ENCODE measurements at places on chromosomes 2 and 18. TPM values are rescaled to one million over a fixed set of nuclear protein-coding genes. Genes with fewer than 3 reads are reported as not detected.
A peak's percentile ranks its signal among the peaks of the same experiment; 100 is the strongest.

DNA sequence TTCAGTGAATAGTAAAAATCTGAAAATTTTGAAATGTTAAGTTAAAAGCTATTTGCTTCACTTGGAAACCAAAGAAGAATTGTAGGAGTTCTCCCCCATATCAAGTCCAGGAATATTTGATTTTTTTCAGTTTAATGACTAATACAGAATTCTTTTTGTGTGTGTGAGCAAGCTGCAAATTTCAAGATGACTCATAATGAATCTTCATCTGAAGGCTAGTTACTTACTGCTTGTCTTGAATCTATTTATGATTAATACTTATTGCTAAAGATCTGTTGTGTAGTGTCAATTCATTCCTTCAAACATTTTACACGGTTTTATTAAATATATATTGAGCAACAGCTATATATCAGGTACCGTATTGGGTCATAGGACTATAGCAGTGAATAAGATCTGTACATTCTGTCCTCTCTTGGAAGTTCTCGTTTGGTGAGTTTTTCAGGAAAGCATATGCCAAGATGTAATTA lies 47.8 kb upstream of the CAVIN2 start:
- H3K27me3 ChIP-seq: no peaks in the 10 kb centered on the region
- H3K4me1 ChIP-seq: no peaks in the 10 kb centered on the region
- no peak overlapping the region for H3K27ac ChIP-seq
- DNase-seq: no peak
- no peaks in the 10 kb centered on the region for H3K36me3 ChIP-seq
- H3K4me3 ChIP-seq: no peak overlapping the region

DNA sequence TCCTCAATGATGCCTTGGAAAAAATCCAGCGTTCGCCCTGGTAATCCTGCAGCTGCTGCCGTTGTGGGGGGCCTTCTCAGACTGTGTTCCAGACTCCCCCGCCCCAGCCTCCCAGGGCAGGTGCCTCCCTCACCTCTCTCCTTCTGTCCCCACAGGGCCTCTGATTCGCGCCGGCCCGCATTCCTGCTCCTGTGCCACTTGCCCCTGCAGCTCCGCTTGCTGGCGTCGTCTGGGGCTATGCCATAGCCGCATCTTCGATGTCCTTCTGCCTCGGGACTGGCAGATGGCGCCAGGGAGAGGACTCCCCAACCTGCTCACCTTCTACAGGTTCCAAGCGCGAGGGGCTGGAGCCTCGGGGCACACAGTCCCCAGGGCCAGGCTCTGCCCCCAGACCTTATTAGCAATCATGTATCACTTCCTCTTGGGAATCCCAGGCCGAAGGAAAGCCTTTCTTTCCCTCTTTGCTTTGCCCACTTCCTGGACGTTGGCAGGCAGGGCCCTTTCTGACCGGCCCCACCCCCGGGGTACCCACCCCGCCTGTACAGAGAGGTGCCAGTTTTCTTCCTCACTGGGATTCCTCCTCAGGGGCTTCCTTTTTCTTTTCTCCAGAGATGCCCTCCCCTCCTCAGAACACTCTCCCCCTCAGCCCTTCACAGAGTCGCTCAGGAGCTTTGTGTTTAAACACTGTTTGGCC lies 4.4 kb downstream of the SPATA3 start:
- H3K27me3 ChIP-seq: peaks cover 51% of the 10 kb centered on the region
- no peaks in the 10 kb centered on the region for H3K36me3 ChIP-seq
- DNase-seq: no peak
- H3K4me1 ChIP-seq: no peaks in the 10 kb centered on the region
- no peak overlapping the region for H3K27ac ChIP-seq
- H3K4me3 ChIP-seq: no peak overlapping the region

- H3K27me3 ChIP-seq: no peaks in the 10 kb centered on the region
- no peak overlapping the region for H3K4me3 ChIP-seq
- H3K36me3 ChIP-seq: no peaks in the 10 kb centered on the region
- no peak overlapping the region for H3K27ac ChIP-seq
- no peak for DNase-seq
These were observed 52.5 kb downstream of the KCNE4 start for GRCh38 chr2:223104336-223105132.

DQX1 gene
- not detected for total RNA-seq

ARHGEF33 gene
- 0.54 TPM for total RNA-seq

DNA sequence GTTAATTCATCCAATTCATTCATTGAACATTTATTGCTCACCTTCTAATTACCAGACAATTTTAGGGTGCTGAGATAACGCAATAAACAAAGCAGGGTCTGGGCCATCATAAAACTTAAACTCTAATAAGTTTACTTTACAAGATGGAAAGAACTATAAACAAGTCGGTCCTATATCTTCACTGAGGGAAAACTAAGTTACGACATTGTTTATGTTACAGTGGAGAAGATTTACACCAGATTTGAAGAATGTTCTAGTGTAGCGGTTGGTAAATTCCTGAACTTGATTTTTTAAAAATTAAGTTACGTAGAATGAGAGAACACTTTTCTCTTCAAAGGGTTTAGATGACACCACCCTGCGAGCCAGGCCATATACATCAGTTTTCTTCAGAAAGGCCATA lies 20.7 kb upstream of the FRZB start:
- no peaks in the 10 kb centered on the region for H3K27me3 ChIP-seq
- DNase-seq: no peak
- no peak overlapping the region for H3K4me3 ChIP-seq
- H3K4me1 ChIP-seq: no peaks in the 10 kb centered on the region
- no peak overlapping the region for H3K27ac ChIP-seq

SFT2D3 gene
- 3.0 TPM for total RNA-seq

- no peak overlapping the region for H3K27ac ChIP-seq
- peak overlapping the region; percentile 13 for H3K4me3 ChIP-seq
- H3K4me1 ChIP-seq: peaks cover 33% of the 10 kb centered on the region
- peaks cover 76% of the 10 kb centered on the region for H3K27me3 ChIP-seq
- no peaks in the 10 kb centered on the region for H3K36me3 ChIP-seq
- no peak for DNase-seq
These were observed 11.3 kb upstream of the GBX2 start for GRCh38 chr2:236179236-236180075.

DNA sequence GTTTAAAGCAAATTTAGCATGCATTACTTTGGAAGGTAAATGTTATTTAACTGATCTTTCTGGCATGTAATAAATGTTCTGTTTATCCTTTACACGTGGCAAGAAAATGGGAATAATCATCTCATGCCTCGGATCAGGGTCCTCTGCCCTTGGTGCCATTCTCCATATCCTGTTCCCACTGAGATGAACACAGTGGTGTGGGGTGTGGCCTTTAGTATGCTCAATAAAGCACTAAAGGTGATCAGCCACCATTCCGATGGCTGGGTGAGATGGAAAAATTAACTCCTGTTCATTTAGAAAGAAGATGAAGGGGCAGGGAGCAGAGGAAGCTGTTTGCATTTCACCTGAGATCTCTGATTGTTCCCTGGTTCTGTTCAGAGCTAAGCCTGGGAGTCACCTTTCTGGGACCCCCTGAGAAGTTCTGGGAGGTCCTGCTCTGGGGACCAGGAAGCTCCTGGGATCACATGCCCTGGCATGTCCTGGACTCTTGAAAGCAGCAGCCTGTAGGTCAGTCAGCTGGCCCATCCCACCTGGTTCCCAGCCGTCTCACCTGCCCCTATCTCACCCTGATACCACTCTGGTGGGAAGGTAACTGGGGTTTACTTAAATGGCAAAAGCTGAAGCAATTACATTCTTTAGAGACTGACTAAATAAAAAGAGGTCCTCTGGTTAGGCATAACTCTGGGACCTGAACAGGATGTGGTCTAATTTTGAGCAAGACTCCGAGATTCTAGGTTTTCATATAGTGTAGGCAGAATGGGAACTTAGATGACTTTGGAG lies 288.9 kb upstream of the EPAS1 start:
- no peak overlapping the region for H3K4me3 ChIP-seq
- H3K27me3 ChIP-seq: no peaks in the 10 kb centered on the region
- H3K36me3 ChIP-seq: no peaks in the 10 kb centered on the region
- no peak for DNase-seq
- H3K27ac ChIP-seq: no peak overlapping the region

GRCh38 chr2:33526132-33526531 lies 49.7 kb downstream of the RASGRP3 start:
- H3K27ac ChIP-seq: no peak overlapping the region
- no peak for DNase-seq
- peaks cover 12% of the 10 kb centered on the region for H3K4me1 ChIP-seq
- H3K27me3 ChIP-seq: no peaks in the 10 kb centered on the region
- H3K36me3 ChIP-seq: no peaks in the 10 kb centered on the region
- H3K4me3 ChIP-seq: no peak overlapping the region

DSG1 gene
- total RNA-seq: 1.8 TPM

GRCh38 chr2:20424300-20425290 lies 22.3 kb upstream of the RHOB start:
- peaks cover 30% of the 10 kb centered on the region for H3K4me1 ChIP-seq
- no peak overlapping the region for H3K27ac ChIP-seq
- no peaks in the 10 kb centered on the region for H3K36me3 ChIP-seq
- DNase-seq: peak; percentile 55

MARCHF4 gene
- 0.40 TPM for total RNA-seq

- no peaks in the 10 kb centered on the region for H3K36me3 ChIP-seq
- peak overlapping the region; percentile 53 for H3K27ac ChIP-seq
- peak; percentile 41 for DNase-seq
- peaks cover 20% of the 10 kb centered on the region for H3K4me1 ChIP-seq
- H3K4me3 ChIP-seq: no peak overlapping the region
These were observed 117.3 kb upstream of the SEC11C start for GRCh38 chr18:59022167-59022945.

GPR45 gene
- total RNA-seq: not detected

- DNase-seq: no peak
- no peaks in the 10 kb centered on the region for H3K4me1 ChIP-seq
- no peaks in the 10 kb centered on the region for H3K36me3 ChIP-seq
- no peak overlapping the region for H3K27ac ChIP-seq
- H3K27me3 ChIP-seq: no peaks in the 10 kb centered on the region
These were observed 25.8 kb downstream of the SANBR start for GRCh38 chr2:61091485-61091884.

LIMS3 gene
- total RNA-seq: 7.0 TPM

DNA sequence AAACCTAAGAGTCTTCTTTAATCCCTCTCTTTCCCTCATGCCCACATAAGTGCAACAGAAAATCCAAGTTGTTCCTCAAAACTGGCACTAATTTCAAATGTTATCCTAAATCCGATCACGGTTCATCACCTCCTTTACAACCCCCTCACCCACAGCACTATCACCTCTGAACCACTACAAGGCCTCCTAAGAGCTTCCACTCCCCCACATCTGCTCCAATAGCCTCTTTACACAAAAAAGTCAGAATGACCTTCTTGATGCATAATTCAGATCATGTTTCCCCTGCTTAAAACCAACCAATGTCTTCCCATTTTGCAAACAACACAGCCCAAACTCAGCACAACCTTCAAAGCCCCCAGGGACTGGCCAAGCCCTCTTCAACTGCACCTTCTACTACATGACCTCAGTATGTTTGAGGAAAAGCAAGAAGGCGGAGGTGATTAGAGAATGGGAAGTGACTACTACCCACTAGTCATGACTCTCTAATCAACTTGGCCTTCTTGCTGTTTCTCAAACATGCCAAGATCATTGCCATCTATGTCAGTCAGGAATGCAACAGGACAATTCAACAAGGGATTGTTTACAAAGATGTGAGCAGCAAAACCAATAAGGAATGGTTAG lies 34.6 kb upstream of the GCC2 start:
- H3K4me1 ChIP-seq: no peaks in the 10 kb centered on the region
- no peak overlapping the region for H3K27ac ChIP-seq
- DNase-seq: no peak
- H3K4me3 ChIP-seq: no peak overlapping the region
- no peaks in the 10 kb centered on the region for H3K36me3 ChIP-seq
- H3K27me3 ChIP-seq: no peaks in the 10 kb centered on the region

DNA sequence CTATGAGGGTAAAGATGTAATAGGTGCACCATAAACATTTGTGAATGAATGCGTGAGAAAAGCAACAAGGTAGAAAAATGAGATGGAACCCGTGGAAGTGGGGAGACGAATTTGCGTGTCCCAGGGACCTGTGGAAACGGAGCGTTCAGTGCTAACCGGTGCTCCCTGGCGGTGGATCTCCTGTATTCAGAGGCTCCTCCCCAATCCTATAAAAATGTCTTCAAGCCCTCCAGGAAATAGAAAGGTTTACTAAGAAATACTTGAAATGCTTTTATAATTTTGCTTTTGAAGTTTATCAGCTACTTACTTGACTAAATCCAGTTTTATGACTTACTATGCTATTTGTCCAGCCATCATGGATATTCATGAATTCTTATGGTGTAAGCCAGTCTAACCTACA lies 62.8 kb upstream of the RBM44 start:
- H3K4me3 ChIP-seq: no peak overlapping the region
- H3K4me1 ChIP-seq: peaks cover 100% of the 10 kb centered on the region
- DNase-seq: no peak
- no peaks in the 10 kb centered on the region for H3K36me3 ChIP-seq
- H3K27me3 ChIP-seq: no peaks in the 10 kb centered on the region

DNA sequence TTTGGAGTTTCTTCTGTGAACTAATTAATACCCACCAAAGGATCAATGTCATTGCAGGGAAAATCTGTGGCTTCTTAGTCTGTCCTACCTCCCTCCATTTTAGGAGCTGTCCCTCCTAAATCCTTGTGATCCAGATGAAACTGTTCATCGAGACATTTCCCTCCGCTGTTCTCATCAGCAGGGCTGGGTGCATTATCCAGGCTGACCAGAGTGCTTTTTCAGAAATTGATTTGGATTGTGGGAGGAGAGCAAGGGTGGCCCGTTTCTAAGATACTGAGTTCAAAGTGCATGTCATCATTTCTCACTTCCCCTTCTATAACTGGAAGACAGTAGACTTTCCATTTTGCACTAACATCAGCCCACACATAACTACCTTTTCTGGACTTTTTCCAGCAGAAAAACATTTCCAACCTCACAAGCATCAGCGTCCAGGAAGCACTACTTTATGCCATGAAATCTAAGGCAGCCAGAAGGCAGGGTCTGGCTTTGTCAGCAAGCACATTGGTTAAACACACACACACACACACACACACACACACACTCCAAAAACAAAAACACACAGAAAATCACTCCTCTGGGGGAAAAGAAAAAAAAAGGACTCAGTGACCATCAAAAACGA lies 94.1 kb downstream of the ANKRD44 start:
- DNase-seq: no peak
- H3K4me3 ChIP-seq: peak overlapping the region; percentile 19
- H3K4me1 ChIP-seq: peaks cover 44% of the 10 kb centered on the region
- no peaks in the 10 kb centered on the region for H3K36me3 ChIP-seq
- H3K27ac ChIP-seq: peak overlapping the region; percentile 36

DNA sequence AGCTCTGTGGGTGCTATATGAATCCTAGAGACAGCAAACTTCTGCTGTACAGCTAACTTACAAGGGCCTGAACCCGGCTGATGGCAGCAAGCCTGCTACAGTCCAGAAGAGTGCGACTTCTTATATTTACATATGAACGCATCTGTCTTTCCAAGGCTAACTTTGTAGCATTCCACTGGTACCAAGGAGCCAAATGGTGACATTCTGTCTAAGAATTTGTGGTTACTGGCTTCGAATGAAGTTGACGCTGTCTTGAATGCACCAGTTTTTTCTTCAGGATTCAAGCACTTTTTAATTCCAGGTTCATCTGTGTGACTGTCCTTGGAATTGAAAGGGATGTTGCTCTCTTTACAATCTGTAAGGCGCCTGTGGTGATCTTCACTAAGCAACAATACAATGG lies 42.4 kb downstream of the THUMPD2 start:
- peaks cover 82% of the 10 kb centered on the region for H3K36me3 ChIP-seq
- H3K27me3 ChIP-seq: no peaks in the 10 kb centered on the region
- H3K4me3 ChIP-seq: no peak overlapping the region
- H3K4me1 ChIP-seq: peaks cover 12% of the 10 kb centered on the region
- DNase-seq: no peak

Data from heart right ventricle (tissue), 16 donors.